ENCODE measurements at places on chromosomes 6 and 20.

- DNase-seq = no peak
Measured at GRCh38 chr6:166244353-166245045, 63.7 kb downstream of the PRR18 start.

GRCh38 chr6:5085648-5086293 lies 630 bp downstream of the PPP1R3G start:
- DNase-seq = no peak

DNA sequence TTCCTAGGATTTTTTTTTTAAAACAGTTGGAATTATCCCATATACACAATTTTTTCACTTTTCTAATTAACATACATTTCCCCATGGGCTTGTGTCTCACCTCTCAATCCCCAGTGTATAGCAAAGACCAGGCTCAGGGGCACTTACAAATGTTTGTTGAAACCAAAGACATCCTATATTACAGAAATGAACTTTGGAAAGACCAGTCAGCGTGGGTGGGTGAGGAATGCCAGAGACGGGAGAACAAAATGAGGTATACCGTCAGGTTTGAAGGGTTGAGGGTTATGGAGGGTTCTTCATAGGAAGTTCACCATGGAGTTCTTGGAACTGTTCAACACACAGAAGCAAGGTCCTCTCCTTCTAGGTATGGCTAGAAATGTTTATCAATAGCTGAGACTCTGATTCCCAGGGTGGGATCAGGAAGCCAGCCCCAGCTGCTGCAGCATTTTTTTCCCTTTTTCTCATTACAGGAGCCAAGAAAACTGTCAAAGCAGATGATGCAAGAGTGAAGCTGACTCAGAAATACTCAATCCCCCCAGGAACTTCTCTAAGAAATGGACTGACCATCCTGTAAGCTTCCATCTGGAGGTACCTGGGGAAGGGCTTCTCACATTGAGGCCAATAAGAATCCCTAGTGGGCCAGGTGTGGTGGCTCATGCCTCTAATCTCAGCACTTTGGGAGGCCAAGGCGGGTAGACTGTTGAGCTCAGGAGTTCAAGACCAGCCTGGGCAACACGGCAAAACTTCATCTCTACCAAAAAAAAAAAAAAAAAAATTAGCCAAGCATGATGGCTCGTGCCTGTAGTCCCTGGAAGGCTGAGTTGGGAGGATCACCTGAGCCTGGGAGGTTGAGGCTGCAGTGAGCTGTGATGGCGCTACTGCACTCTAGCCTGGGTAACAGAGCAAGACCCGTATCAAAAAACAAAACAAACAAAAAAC lies 15.9 kb upstream of the TBC1D20 start:
- DNase-seq = no peak

DNA sequence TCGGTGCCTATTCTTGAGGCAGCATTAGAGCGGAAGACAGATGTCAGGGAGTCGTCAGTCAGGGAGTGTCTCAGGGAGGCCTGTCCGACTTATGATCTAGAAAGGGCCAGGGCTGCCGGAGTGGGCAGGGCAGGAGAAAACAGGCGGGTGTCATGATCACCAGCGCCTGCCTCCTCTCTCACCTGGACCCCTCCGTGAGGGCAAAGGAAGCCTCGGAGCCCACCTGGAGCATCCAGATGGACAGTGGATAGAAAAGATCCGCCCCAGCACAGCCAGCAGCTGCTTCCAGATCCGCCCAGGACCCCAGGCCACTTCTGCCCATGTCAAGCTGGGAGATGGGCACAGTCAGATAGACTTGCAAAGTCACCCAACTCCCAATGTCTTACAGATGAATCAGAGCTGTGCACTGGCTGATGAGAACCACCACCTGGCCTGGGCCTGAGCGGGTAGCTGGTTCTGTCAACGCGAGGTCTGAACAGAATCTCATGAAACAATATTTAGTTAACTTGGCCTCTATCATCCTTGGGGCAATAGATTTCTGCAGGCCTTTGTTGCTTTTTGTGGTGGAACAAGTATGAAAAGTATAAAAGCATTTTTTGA lies 22.2 kb downstream of the PSMG4 start:
- DNase-seq = peak; percentile 6

GRCh38 chr6:110813338-110814101 lies 1.7 kb downstream of the CDK19 start:
- no peak for DNase-seq

- DNase-seq = no peak
Measured at GRCh38 chr6:159959165-159959975, 9.5 kb upstream of the IGF2R start.

DNA sequence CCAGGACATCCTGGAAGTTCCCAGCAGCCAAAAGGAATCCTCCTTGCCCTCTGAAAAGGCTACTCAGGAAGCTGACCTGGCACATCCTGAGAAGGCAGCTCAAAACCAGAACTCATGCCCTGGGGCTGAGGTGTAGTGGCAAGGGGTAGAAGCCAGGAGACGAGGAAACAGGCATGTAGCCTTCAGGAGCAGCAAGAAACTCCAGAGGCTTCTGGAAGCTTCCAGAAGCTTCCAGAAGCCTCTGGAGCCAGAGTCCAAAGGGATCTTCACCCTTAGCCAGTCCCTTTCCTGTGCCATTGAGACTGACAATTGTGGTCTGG lies 43.9 kb downstream of the BMP7 start:
- DNase-seq = no peak

DNA sequence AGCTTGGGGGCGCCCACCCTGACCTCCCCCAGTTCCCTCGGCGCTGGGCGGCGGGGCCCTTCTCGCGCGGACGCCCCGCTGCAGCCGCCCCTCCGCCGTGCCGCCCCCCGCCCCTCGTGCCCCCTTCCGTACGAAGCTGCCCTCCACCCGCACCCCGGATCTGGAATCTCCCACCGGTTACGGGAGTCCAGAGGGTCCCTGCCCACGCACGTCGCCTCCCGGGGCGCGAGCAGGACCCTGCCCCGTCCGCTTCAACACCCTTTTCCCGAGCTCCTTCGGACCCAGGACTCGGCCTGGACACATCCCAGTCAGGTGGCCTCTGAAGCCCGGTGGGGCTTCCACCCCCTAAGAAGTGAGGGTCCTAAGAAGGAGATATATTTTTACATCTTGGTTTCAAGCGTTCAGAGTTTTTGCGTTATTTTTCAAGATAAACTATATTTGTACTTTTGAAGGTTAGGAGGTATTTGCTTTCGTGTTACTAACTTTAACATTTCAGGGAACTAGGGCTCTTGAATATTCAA lies 506 bp downstream of the ARFGAP1 start:
- DNase-seq = no peak

DNA sequence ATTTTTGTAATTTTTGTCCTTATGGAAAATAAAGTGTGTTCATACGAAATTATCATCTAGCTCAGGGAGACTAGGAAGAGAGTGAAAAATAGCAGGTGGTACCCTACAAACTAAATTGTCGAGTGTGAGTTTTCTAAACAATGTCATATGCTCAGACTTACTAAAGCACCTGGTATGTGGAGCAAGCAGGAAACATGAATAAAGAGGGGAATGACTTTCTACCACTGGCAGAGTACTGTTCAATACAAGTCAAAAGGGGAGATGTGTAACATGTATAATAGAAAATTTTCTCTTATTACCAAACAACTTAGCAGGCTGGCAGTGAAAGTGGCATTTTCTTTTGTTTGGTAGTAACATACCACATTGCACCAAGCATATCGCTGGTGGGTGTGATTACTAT lies 36.1 kb downstream of the CTNNBL1 start:
- DNase-seq = no peak

- no peak for DNase-seq
Measured at GRCh38 chr20:61376541-61377240, 124.6 kb downstream of the CDH4 start.

- DNase-seq = no peak
Measured at GRCh38 chr20:32823078-32823477, 3.3 kb downstream of the MAPRE1 start.

GRCh38 chr6:111764238-111765175 lies 108.7 kb downstream of the FYN start:
- DNase-seq = no peak

- DNase-seq = no peak
Measured at GRCh38 chr20:53555816-53556215, 37.8 kb downstream of the ZNF217 start.

DNA sequence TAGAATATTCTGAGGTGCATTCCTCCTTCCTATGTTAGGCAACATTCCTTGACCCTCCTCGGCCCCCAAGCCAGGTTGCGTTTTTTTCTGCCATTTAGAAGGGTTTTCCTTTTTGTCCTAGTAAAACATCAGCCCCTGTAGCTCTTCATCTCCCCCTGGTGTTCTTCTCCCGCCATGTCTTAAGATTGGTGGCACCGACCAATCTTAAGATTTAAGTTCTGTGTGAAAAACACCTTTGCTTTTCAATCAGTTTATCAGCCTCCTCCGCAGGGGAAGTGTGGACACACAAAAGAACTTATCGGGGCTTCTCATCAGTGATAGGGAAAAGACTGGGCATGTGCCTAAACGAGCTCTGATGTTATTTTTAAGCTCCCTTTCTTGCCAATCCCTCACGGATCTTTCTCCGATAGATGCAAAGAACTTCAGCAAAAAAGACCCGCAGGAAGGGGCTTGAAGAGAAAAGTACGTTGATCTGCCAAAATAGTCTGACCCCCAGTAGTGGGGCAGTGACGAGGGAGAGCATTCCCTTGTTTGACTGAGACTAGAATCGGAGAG lies 719 bp upstream of the EDN1 start:
- DNase-seq = no peak

GRCh38 chr6:170003451-170004160 lies 252.2 kb downstream of the ERMARD start:
- no peak for DNase-seq

GRCh38 chr6:1612974-1613306 lies 3.2 kb downstream of the FOXC1 start:
- DNase-seq = no peak

DNA sequence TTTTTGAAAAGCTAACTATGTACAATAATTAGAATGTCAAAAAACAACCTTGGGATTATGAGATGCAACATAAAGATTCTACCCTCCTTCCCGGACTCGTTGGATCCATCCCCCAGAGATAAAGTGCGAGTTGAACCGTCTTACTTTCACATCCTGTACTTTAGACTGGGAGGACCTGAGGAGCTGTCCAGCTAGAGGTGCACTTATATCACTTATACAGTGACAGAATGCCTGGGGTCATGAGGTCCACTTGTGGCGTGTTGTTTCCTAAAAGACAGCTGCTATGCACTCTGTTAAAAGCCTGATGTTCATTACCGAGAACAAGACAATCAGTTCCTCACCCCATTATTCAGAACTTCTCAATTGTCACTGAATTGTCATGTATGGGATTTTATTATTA lies 2.1 kb downstream of the CDS2 start:
- no peak for DNase-seq

Data from ovary (tissue), 10 donors.